Right kidney (tissue), 9 donors: ENCODE measurements at places on chromosomes 16 and 17.
A peak's percentile ranks its signal among the peaks of the same experiment; 100 is the strongest.

- DNase-seq: no peak
Measured at GRCh38 chr17:80425835-80426426, 11.0 kb downstream of the ENDOV start.

DNA sequence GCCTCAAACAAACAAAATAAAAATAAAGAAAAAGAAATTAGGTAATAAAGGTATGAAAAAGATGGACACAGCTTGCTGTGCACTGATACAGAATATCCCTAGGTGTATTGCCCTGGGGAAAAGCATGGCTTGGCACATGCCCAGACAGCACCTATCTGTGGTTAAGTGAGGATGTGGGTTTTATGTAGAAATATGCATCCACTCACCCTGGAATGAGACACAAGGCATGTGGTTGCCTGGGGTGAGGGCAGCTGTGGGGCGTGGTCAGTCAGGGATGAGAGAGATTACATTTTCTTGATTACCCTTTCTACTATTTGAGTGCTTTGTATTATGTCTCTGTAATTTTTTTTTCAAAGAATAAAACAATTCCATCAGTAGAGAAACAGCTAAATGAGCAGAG lies 6.9 kb downstream of the PLLP start:
- DNase-seq: no peak

DNA sequence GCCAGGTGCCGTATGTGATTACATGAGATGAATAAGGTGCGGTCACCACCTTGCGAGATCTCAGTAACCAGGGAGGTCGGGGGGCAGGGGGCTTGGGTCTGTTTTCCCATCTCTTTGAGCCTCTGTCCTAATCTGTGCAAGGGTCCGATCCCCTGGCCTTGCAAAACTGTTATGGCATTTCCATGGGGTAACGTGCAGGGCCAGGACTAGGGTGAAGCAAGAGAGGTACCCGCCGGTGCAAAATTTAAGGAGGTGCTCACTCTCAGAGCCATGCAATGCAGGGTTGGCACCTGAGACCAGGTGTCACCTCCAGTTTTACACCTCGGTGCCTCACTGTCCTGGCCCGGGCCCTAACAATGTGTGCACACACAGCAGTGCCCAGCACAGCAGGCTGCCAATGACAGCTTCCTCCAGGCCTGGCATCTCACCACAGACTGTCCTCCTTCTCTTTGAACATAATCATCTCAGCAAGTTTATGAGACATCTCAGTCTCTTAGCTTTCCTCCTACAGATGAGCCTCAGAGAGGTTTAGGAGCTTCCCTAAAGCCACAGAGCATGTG lies 43.6 kb downstream of the C16orf95 start:
- no peak for DNase-seq

GRCh38 chr16:57238682-57239081 lies 6.4 kb upstream of the ARL2BP start:
- DNase-seq: no peak

GRCh38 chr17:81065500-81065899 lies 30.5 kb downstream of the BAIAP2 start:
- no peak for DNase-seq

GRCh38 chr17:79842656-79843473 lies 3.6 kb upstream of the CBX4 start:
- peak; percentile 73 for DNase-seq

DNA sequence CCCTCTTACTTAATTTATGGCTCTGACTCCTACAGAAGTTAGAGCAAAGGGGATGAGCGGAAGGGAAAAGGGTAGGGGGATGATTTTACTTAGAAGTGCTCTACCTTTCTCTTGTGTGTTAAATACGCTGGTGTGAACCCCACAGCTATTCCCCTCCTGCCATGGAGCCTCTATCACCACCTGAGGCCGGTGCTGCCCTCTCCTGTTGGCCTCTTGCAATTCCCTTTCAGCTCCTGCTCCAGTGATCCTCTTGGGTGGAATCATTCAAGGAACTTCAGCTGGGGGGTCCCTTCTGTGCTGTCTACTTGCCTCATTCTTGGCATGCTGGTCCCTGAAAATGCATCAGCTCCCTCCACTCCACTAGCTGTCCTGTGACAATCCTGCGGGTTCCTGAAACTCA lies 41.8 kb upstream of the CDH8 start:
- DNase-seq: no peak

DNA sequence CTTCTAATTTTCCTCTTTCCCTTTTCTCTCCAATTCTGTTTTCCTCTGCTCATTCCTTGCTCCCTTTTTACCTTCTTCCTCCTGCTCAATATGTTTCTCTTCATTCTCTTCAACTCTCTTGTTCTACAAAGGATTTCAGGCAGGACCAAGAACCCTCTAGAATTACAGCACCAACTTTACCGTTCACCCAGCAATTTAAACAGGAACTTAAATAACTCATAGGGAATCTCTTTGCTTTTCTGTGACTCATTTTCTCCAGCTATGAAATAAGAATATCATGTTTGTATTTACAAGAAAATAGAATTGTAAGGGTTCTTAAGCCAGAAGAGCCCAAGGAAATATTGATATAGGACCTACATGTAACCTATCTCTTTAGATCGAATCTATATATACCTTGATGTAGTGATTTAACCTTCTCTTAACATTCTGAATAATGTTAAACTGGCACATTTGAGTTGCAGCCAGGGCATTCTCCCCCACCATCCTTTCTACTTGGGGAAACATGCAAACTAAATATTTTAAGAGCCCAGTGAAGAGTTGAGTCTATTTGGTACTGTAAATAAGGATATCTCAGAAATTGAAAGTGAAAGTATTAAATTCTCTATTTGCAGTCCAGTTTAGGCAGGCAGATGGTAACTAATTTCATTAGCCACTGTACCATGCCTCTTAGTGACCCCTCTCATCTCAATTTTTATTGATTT lies 137.0 kb downstream of the ANKFN1 start:
- DNase-seq: no peak

DNA sequence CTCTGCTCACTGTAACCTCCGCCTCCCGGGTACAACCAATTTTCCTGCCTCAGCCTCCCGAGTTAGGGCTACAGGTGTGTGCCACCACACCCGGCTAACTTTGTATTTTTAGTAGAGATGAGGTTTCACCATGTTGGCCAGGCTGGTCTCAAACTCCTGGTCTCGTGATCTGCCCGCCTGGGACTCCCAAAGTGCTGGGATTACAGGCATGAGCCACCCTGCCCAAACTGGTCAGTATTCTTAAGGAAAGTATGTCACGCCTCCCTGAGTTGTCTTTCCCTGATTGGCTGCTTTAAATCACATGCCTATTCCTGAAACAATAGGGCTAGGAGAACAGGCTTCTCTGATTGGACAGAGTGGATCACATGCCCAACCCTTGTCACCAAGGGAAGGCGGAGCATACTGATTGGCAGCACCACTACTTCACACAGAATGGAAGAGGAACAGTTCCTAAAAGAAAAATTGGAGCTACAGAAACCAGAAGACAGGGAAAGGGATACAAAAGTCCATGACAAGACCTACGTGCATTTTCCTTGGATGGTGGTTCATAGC lies 17.6 kb upstream of the CYB5B start:
- no peak for DNase-seq

DNA sequence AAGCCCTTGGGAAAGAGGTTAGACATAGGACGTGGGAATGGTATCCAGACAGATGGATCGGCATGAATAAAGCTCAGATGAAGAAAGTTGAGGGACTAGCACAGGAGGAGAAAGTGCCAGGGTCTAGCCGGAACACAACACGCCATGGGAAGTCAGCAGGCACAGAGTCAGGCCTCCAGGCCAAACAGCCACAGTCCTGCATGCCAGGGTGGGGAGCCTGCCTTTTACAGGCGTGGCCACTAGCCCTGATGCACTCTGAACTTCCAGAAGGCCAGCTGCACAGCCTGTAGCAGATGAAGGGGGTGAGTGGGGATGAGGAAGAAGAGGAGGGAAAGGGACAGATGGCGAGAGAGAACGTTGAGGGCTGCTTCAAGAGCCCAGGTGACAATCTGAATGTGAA lies 5.2 kb downstream of the B9D1 start:
- no peak for DNase-seq

- no peak for DNase-seq
Measured at GRCh38 chr17:9968008-9968407, 62.9 kb upstream of the RCVRN start.

- no peak for DNase-seq
Measured at GRCh38 chr16:62853887-62854286, 817.6 kb upstream of the CDH8 start.

GRCh38 chr17:12659500-12659899 lies 6.2 kb upstream of the MYOCD start:
- DNase-seq: no peak

DNA sequence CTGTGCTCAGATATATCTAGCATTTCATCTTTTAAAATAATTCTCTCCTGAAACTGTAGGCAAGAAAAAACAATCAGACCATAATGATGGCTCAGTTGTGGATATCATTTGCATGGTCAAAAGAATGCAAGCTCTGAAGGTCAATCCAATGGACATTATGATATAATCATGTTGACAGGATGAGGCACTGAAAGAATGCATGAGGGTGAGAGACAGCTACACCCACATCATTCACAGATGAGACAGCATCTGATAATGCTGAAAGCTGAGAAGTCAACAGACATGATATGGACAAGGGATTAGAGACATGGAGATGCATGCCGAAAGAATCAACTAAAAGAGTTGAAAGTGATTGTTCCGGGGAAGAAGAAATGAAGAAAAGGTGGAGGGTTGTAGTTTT lies 346.4 kb upstream of the CDH5 start:
- DNase-seq: no peak

- no peak for DNase-seq
Measured at GRCh38 chr17:50540560-50541401, 6.2 kb upstream of the SPATA20 start.

DNA sequence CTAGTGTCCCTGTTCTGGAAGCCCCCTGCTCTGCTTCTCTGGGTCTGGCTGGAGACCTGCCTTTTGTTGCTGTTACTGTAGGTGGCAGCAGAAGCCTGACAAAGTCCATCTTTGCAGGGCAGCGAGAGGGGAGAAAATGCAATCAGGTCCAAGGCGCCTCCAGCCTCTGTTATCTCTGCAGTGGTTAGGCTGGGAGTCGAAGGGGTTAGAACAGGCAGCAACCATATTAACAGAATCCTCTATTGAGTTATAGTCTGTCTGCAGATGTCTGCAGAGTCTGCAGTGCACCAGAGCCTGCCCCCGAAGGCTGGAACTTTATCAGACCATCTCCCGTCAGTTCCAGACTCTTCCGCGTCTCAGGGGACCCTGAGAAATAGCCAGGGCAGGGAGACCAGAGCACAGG lies 404.9 kb upstream of the EEF2KMT start:
- DNase-seq: peak; percentile 35

GRCh38 chr16:65727534-65728137 lies 605.8 kb upstream of the CDH11 start:
- DNase-seq: no peak

DNA sequence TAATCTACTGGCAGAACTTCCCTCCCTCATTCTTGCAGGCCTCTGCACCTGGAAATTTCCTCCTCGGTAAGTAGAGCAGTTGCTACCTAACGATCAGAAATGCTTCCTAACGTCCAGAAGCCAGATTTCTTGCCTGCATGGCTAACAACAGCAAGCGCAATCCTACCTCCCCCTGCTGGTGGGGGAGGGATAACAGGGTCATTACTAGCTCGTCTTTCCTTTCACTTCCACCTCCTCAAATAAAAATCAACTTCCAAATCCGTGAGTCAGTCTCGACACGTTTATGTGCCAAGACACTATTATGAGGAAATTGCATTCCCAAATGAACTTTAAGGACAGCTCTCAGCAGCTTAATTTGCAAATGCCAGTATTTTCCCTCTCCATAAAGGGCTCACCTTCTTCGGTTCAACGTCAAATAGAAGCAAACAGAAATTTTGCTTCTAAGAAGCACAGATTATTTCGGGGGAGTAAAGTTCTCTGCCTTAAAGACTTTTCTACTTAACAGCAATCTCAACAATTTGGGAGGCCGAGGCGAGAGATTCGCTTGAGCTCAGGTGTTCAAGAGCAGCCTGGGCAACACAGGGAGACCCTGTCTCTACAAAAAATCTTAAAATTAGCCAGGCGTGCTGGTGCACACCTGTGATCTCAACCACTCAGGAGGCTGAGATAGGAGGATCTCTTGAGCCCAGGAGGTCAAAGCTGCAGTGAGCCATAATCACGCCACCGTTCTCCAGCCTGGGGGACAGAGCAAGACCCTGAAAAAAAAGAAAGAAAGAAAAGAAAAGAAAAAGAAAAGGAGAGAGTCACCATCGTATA lies 188.6 kb upstream of the PSMD7 start:
- no peak for DNase-seq

DNA sequence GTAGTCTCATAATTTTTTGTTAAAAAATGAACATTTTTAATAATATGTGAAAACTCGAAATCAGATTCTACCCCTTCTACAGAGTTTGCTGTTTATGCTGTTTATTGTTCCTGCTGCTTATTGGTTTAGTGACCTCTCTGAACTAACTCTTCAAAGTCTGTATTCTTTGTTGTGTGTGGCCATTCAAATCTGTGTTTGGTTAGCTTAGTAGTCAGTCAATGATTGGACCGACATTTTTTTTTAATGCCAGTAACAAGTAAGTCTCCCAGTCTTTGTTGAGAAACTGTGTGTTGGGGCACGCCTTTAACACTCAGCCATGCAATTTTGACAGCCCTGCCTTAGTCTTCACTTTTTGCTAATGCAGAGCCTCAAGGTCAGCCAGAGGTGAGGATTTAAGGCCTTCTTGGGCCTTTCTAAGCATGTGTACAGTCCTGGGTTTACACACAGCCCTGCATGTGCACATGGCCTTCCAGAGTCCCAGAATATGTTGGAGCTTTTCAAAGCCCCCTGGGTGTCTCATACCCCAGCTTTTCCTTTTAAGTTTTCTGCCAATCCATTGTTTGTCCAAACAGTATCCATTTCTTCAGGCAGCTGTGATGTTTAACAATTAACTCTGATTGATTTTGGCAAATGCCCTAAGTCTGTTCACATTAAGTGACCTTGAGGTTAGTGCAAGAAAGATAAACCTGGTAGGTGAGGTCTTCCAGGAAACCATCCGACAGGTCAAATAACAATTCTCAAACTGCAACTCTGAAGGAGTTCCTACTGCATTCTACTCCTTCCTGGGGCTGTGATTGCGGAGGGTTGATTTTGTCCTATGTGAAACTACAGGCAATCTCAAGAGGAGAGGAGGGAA lies 389.3 kb downstream of the PMP22 start:
- DNase-seq: no peak

- DNase-seq: no peak
Measured at GRCh38 chr16:5490499-5490898, 392.9 kb upstream of the EEF2KMT start.

- DNase-seq: no peak
Measured at GRCh38 chr17:5610956-5611355, 26.6 kb upstream of the NLRP1 start.

GRCh38 chr16:87425941-87426340 lies 33.8 kb downstream of the MAP1LC3B start:
- no peak for DNase-seq

- peak; percentile 65 for DNase-seq
Measured at GRCh38 chr17:82021107-82021899, 1.4 kb downstream of the CENPX start.

DNA sequence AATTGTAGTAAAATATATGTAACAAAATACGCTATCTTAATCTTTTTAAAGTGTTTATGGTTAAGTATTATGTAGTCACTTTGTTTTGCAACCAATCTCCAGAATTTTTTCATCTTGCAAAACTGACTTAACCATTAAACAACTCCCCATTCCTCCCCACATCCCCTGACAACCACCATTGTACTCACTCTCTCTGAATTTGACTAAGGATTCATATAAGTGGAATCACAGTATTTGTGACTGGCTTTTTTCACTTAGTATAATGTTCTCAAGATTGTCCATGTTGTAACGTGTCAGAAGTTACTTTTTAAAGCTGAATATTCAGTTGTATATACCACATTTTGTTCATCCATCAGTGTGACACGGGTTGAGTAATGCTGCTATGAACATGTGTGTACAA lies 10.6 kb downstream of the ORC6 start:
- DNase-seq: no peak

- no peak for DNase-seq
Measured at GRCh38 chr17:34117811-34118210, 137.3 kb upstream of the CCL2 start.
